ENCODE measurements at places on chromosomes 1 and 21.

DNA sequence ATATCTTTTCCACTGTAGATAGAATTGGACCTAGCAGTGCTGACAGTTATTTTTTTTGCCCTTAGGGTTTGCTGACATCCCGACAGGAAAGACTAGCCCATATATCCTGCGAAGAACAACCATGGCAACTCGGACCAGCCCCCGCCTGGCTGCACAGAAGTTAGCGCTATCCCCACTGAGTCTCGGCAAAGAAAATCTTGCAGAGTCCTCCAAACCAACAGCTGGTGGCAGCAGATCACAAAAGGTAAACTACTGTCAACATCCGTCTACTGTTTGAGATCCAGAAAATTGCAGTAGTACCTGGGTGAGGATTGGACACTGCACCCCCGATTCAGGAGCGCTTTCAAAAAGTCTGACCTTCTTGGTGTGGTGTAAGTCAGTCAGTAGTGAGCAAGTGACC lies 55.8 kb downstream of the CENPF start:
- DNase-seq, result no peak

GRCh38 chr1:230174041-230174440 lies 107.0 kb downstream of the GALNT2 start:
- no peak for DNase-seq

- DNase-seq, result no peak
Observed at GRCh38 chr1:229999004-229999670, 67.9 kb upstream of the GALNT2 start.

- DNase-seq, result no peak
Observed at GRCh38 chr1:37146071-37146470, 111.8 kb upstream of the GRIK3 start.

GRCh38 chr21:45098867-45099266 lies 24.5 kb downstream of the ADARB1 start:
- DNase-seq, result no peak

Measured in RCC 7860 (cell line).